Natural killer cell treated with Interleukin-12 subunit alpha and Interleukin-12 subunit beta and Interleukin-15 and Interleukin-18, amount 100 ng/mL, for 72 hours (primary cell): ENCODE measurements at places on chromosomes 4 and X. TPM values are rescaled to one million over a fixed set of nuclear protein-coding genes. Genes with fewer than 3 reads are reported as not detected.
A peak's percentile ranks its signal among the peaks of the same experiment; 100 is the strongest.

SUV39H1 gene
- 33.8 TPM for total RNA-seq

TLR2 gene
- total RNA-seq = 0.42 TPM

PDLIM3 gene
- not detected for total RNA-seq

DNA sequence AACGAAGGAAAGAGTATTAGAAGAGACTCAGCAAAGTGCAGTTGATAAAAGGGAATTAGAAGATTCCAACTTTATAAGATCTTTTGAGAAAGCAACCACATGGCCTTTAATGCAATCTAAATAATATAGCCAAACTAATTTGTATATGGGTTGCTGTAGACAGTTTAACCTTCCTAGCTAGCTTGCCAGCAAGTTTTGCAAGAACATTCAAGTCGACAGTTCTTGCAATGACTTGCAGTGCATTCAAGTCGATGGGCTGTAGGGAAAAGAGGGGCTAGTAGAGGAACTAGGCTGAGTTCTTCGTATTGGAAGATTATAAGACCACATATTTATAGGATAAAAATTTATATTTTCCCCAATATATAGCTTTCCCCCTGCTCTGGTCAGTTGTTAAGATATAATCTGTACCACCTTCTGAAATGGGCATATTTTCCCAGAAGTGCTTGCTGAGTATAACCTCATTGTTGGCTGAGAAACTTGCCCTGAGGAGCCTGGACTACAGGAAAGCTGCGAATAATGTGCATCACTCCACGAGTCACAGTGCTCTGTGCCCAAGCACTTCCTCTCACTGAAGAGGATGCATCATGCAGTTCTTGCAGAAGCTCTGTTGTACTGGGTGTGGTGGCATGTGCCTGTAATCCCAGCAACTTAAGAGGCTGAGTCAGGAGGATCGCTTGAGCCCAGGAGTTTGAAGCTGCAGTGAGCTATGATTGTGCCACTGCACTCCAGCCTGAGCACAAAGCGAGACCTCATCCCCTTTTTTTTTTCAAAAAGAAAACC lies 56.7 kb downstream of the DOCK11 start:
- no peak overlapping the region for H3K27ac ChIP-seq
- no peaks in the 10 kb centered on the region for H3K27me3 ChIP-seq
- no peaks in the 10 kb centered on the region for H3K36me3 ChIP-seq
- peaks cover 4% of the 10 kb centered on the region for H3K4me1 ChIP-seq

GRCh38 chr4:143344774-143345173 lies 8.1 kb downstream of the GAB1 start:
- no peaks in the 10 kb centered on the region for H3K4me1 ChIP-seq
- DNase-seq = no peak
- H3K4me3 ChIP-seq = no peak overlapping the region
- no peak overlapping the region for H3K27ac ChIP-seq
- no peaks in the 10 kb centered on the region for H3K36me3 ChIP-seq
- H3K27me3 ChIP-seq = no peaks in the 10 kb centered on the region

- H3K4me3 ChIP-seq = no peak overlapping the region
- H3K36me3 ChIP-seq = peaks cover 2% of the 10 kb centered on the region
- H3K4me1 ChIP-seq = peaks cover 7% of the 10 kb centered on the region
- no peak for DNase-seq
- no peaks in the 10 kb centered on the region for H3K27me3 ChIP-seq
Measured at GRCh38 chr4:48603366-48604003, 113.4 kb downstream of the ZAR1 start.

- H3K36me3 ChIP-seq = peaks cover 8% of the 10 kb centered on the region
- no peaks in the 10 kb centered on the region for H3K27me3 ChIP-seq
- DNase-seq = peak; percentile 89
- peak overlapping the region; percentile 75 for H3K4me3 ChIP-seq
- H3K27ac ChIP-seq = peak overlapping the region; percentile 83
- peaks cover 79% of the 10 kb centered on the region for H3K4me1 ChIP-seq
Measured at GRCh38 chrX:65697915-65698796, 30.7 kb downstream of the MSN start.

SFRP2 gene
- total RNA-seq = not detected

UGT2A1 gene
- total RNA-seq = not detected

SSX1 gene
- not detected for total RNA-seq

DNA sequence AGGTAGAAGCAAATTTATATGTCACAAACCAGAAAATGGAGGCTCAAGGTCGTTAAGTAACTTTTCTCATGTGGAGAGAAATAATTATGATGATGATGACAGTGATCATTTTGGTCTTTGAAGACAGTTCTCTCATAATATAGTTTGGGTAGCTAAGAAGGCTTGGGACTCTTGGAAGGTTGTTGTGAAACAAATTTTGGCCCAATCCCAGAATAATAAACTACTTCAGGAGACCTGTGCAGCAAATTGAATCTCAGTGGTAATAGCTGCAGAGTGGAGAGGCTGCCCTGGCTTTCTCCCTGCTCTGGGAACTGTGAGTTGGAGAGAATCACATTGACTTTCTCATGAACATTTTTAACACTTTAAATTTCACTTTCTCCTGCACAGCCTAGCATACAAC lies 217.2 kb upstream of the BOD1L1 start:
- no peak overlapping the region for H3K27ac ChIP-seq
- H3K4me1 ChIP-seq = no peaks in the 10 kb centered on the region
- H3K4me3 ChIP-seq = no peak overlapping the region
- DNase-seq = no peak

SSX2 gene
- not detected for total RNA-seq

GRCh38 chrX:43573441-43574015 lies 82.6 kb upstream of the MAOA start:
- H3K27me3 ChIP-seq = peaks cover 27% of the 10 kb centered on the region
- no peaks in the 10 kb centered on the region for H3K4me1 ChIP-seq
- H3K27ac ChIP-seq = no peak overlapping the region
- no peak overlapping the region for H3K4me3 ChIP-seq
- no peak for DNase-seq
